SJSA1 (cell line): ENCODE measurements at places on chromosomes 13 and 19. TPM values are rescaled to one million over a fixed set of nuclear protein-coding genes. Genes with fewer than 3 reads are reported as not detected.

Gene NCR1
- total RNA-seq: not detected in 2 replicates

DNA sequence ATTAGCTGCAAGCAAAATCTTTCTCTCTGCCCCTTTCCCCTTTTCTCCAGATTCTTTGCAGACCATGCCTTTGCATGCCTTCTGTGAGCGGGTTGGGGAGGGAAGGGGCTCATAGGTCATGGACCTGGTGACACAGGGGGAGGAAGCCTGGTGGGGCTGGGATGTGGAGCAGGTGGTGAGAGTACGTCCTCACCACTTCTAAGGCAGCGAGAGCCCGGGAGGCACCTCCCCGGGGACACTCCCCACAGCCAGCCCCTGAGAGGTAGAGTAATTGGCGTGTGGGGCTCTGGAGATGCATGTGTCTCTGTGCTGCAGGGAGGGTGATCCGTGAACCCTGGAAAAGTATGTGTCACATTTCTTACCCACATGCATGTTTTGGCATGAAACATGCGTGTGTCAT is 42.5 kb upstream of the EHD2 start:
- no peak for DNase-seq

- no peak for DNase-seq
Observed at GRCh38 chr19:10402441-10403038, 802 bp downstream of the CDC37 start.

Gene ZNF486
- 0.13 and 1.2 TPM in 2 replicates for total RNA-seq

GRCh38 chr13:21703846-21704245 is 33.0 kb downstream of the FGF9 start:
- peak; percentile 74 for DNase-seq

GRCh38 chr19:15717809-15718208 is 10.0 kb upstream of the OR10H2 start:
- DNase-seq: no peak

- DNase-seq: no peak
Observed at GRCh38 chr19:48650974-48651682, 5.1 kb upstream of the CA11 start.

Gene CGB1
- total RNA-seq: 1.00 TPM in 1 of 2 replicates, not detected in the other

- DNase-seq: peak; percentile 48
Observed at GRCh38 chr13:111460548-111461444, 140.4 kb downstream of the TEX29 start.

Gene IFNL1
- total RNA-seq: not detected in 2 replicates

Gene ZNF709
- total RNA-seq: 0.97 TPM in 1 of 2 replicates, not detected in the other

Gene SPRED3
- total RNA-seq: 0.79 and 1.0 TPM in 2 replicates

Gene CGB8
- total RNA-seq: 0.61 TPM in 1 of 2 replicates, not detected in the other

Gene MYPOP
- 1.3 and 1.4 TPM in 2 replicates for total RNA-seq

Gene CDC42EP5
- total RNA-seq: 1.2 and 8.8 TPM in 2 replicates

Gene RAB3A
- total RNA-seq: 1.2 and 3.4 TPM in 2 replicates

Gene SLC17A7
- total RNA-seq: not detected in 2 replicates

DNA sequence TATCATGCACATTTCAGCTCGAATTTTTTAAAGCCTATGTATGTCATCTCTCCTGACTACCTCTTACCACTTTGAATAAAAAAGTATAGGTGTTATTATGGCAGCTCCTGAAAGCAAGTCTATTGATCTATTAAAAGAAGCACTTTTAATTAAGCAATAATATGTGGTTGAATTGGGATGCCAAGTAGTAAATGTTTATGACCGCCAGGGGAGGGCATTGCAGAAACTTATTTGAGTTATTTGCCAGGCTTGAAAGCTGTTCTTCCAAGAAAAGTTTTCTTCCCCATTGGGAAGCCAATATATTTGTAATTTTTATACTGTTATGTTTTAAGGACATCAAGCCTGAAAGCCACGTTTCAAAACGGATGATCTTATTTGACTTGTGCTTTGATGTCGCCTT is 88.1 kb upstream of the SOX21 start:
- no peak for DNase-seq

GRCh38 chr19:38250821-38251563 is 5.2 kb downstream of the PPP1R14A start:
- DNase-seq: no peak

Gene ADAMTS10
- total RNA-seq: 6.0 and 6.3 TPM in 2 replicates

Gene CRLF1
- 21.3 and 26.7 TPM in 2 replicates for total RNA-seq

GRCh38 chr19:33432446-33433170 is 59.1 kb downstream of the CEBPG start:
- no peak for DNase-seq

Gene CCL25
- not detected in 2 replicates for total RNA-seq

DNA sequence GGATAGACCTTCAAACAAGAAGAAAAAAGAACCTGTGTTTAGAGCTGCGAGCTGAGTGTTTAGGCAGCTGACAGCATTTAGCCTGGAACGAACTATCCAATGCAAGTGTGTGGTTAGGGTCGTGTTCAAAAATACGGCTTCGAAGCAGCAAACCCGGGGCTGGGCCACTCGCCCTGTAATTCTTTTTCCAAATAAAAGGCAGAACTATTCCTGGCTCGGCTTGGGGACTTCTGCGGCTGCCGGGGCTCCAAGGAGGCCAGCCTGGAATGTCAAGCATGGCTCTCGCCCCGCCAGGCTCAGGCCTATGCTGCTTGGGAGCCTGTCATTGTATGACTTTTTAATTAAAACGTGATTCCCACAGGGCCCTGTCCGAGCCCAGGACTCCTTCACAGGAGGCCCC is 51.7 kb upstream of the KLF2 start:
- DNase-seq: no peak

Gene ZSCAN4
- not detected in 2 replicates for total RNA-seq

Gene SMIM44
- total RNA-seq: not detected in 2 replicates

Gene GAPDHS
- not detected in 2 replicates for total RNA-seq

Gene NLRP11
- not detected in 2 replicates for total RNA-seq

Gene GYS1
- 19.5 and 38.2 TPM in 2 replicates for total RNA-seq

Gene CEACAM1
- total RNA-seq: not detected in 2 replicates

Gene C1QTNF9
- not detected in 2 replicates for total RNA-seq

GRCh38 chr13:32093006-32093405 is 61.4 kb downstream of the FRY start:
- no peak for DNase-seq

- no peak for DNase-seq
Observed at GRCh38 chr19:28296506-28296905, 916.4 kb downstream of the UQCRFS1 start.

- DNase-seq: no peak
Observed at GRCh38 chr19:33552191-33552927, 30.8 kb upstream of the PEPD start.

DNA sequence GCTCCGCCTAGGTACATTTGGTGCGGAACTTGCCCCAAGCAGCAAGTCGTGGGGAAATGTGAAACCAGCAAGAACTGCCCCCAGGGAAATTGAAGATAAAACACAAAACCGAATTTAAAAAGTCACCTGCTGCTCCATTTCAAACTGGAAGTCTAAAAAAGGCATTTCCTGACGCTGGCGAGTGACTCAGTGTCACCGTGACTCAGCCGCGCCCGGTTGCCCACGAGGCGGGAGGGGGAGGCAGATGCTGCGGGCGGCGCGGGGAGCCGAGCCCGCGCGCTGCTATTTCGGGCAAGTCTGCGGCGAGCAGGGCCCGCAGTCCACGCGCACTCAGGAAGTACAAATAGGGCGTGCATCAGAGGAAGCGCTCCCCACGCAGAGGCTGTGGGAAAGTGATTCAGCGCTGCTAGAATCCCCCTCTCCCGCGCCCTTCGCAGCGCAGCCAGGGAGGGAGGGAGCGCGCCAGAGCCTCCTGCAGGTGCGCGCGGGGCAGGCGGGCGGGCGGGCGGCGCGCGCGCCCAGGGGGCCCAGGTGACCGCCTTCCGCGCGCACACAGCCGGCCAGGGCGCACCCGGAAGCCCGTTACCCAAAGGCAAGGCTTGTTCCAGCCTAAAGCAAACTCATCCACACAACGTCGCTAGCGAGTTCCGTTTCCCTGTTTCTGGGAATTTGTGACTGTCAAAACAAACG is 168.8 kb downstream of the COL4A1 start:
- peak; percentile 85 for DNase-seq

DNA sequence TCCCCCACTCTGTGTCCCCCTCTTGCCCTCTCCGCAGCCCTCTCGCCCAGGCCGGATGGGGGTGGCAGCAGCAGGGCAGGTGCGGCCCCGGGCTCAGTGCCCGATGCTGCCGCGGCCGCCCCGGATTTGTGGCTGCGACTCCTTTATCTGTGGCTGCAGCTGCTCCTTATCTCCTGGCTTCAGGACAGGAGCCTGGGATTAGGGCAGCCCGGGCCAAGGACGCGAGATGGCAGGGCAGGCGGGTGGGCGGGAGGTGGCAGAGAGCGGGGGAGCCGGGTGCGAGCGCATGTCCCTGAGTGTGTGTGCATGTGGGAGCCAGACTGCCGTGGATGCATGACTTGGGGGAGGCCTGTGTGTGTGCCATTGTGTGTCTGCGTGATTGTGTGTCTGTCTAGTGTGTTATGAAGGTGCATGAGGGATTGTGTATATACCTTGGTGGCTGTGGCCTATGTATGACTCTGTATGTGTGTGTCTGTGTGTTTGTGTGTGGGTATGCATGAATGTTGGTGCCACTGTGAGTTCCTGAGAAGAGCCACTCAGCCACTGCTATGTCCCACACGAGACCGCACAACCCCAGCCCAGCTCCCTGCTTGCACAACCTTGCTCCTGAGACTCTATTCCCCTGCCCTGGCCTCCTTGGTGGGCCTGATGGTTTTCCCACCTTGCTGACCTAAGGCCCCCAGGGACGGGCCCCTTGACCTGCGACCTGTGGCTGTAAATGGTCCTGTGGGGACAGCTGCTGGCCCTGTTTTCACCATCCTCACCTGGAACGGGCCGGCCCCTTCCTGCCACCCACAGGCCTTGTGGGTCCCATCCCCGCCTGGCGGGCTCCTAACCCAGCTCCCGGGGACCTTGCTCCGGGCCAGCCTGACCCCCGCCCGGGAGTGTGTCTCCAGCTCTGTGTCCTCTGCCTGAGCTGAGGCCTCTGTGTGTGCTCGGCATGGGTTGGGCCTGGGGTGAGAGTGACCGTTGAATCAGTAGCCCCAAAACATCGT is 5.3 kb upstream of the NRTN start:
- no peak for DNase-seq

DNA sequence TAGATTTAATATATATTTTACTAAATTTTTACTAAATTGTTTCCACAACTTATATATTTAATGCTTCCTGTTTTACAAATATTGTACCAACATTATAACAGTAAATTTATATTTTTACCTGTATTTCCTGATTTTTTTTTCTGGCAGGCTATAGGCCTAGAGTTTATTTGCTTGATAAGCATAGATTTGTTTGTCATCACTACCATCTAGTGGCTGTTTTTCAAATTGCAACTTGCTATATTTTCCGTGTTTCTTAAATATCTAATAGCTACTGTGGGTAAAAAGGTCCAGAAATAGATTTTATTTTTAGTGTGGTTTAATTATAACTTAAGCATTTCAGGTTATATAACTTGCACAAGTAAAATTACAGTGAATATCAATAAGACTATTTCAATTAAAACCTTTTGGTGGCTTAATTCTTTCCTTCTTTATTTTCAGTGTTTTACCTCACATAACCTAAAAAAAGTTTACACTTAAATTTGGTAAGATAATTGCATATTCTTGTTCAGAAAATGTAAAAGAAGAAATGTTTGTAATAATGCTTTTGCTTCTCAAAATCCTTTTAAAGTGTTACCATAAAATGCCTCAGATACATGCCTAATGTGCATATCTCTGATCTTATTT is 60.6 kb downstream of the NDFIP2 start:
- peak; percentile 70 for DNase-seq

DNA sequence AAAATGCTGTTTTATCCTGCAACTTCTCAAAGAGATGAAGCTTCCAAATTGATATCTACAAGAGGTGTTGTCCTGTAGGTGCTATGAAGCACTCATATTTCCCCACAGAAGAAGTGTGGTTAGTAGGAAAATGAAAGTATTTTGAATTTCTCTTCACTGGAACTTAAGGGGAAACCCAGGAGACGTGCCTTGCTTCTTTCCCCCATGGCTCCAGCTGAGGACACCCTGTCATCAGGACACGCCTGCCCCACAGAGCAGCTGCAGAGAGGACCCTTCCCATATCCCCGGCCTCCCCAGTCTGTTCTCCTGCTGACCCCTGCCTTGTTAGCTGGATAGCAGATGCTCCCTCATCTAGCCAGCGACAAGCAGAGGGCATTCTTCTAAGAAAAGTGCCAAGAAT is 371.3 kb downstream of the COG6 start:
- DNase-seq: no peak

DNA sequence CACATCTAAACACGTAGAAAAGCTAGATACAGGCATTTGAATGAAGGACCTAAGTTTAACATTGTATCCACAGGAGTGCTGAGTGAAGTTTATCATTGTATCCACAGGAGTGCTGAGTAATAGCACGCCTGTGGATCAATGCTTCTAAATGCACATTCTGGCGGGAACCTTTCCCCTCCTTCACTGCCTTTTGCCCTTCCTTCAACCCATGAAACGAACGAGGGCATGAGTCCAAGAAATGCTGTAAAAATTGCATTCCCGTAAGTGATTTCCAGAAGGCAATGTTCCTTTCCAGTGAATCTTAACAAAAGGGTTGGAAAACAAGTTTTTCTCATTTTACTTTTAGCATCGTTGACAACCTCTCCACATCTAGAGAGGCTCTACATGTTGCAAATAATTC is 88.1 kb downstream of the ZDHHC20 start:
- DNase-seq: no peak

DNA sequence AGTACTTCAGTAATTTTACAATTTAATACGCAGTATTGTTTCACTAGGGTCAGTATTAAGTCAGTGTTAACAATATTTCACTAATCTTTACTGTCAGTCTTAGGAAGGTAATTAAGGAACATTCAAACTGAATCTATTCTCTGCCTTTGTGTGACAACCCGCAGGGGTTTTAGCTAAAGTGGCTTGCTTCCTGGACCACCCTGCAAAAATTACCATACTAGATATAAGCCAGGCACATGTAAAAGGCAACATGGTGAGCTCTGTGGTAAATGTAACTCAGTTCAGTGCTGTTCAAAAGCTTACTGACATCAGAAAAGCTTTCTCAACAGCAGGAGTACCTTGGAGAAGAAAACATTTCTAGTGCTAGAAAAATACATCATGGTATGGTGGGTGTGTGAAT is 116.7 kb downstream of the FREM2 start:
- no peak for DNase-seq

DNA sequence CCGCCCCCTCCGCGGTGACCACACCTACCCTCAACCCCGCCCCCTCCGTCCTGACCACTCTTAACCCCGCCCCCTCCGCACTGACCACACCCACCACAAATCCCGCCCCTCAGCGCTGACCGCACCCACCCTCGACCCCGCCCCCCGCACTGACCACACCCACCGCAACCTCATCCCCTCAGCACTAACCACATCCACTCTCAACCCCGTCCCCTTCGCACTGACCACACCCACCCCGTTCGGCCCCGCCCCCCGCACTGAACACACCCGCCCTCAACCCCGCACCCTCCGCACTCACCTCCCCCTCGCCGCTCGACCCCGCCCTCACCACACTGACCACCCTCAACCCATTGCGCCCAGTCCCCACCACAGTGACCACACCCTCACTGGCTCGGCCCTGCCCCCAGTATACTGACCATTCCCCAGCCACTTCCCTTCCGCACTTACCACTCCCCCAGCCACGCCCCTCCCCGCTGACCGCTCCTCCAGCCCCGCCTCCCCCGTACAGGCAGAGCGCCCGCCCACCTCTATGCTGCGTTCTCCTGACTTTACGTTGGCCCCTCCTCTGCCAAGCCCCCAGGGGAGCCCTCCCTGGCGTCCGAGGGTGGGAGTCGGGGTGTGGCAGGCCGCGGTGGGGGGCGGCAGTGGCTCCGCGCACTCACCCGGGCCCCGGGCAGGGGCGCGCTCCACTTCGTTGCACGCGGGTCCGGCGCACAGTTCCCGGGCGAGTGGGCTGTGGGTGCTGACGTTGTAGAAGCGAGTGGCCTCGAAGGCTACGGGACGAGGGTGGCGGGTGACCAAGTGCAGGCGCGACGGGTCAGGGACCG is 8.4 kb downstream of the F2RL3 start:
- DNase-seq: peak; percentile 80

Gene KLK14
- not detected in 2 replicates for total RNA-seq
